CD4-positive, alpha-beta T cell treated with Interleukin-15 for 4 hours (primary cell): ENCODE measurements at places on chromosomes 6 and 20.

DNA sequence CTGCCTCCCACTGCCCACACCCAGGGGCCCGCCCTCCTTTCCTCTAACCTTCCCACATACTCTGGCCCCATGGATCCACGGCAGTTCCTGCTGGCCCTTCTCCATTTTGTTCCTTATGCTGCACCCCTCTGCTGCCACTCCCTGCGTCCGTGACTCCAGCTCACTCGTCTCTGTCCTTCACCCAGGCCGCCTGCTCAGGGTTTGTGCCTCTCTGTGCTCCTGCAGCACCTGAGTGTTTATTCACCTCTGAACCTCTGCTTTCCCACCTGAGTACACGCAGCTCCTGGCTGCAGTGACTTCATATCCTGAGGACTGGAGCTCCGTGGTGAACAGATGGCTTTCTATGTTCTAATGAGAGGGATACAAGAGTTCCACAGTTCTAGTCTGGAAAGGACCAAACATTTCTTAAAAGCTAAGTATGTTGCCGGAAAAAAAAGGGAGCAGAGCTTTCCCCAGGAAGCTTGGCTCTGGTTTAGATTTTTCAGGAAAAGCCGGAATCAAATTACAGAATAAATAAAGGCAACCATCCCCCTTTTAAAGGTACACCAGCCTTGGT, 1.5 kb upstream of the GNRH2 start:
- DNase-seq: no peak

DNA sequence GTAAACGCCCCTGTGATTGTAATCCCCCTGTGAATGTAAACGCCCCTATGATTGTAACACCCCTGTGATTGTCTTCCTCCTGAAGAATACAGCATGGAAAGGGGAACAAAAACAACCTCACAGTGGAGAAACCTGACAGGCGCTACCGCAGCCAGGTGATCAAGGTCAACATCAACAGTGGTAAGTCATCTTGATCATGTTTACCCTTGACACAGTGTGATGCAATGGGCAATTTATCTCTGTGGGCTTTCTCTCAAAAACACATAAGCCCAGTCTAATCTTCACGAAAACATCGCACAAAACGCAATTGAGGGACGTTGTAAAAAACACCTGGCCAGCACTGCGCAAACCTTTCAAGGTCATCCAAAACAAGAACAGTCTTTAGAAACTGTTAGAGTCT, 277.2 kb downstream of the PRKN start:
- no peak for DNase-seq

DNA sequence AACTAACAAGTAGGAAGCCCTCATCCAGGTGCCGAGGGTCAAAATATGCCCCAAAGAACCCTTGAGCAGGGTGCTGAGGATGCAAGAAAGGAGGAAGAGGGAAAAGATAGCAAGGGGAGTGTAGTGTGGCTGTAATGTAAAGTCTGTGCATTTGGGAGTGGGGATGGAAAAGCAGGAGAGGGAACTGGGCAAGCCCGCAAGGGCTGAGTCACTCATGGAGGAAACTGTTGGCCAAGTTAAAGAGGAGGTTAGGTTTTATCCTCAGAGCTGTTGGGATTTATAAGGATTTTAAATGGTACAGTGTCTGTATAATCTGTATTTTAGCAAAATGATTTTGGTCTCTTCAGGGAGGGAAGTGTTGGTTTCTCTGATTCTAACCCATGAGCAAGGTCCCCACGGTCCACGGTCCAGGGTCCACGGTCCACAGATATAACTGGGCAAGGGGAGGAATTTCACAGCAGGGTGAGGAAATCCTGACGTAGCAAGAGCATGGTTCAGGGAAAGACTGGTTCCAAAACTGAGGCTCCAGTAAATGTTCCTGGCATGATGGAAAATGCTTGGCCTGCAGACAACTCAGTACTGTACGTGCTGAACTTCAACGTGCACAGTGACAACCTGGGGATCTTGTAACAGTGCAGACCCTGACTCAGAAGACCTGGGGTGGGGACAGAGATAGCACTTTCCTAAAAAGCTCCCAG, 759.8 kb downstream of the PTPRT start:
- DNase-seq: no peak

DNA sequence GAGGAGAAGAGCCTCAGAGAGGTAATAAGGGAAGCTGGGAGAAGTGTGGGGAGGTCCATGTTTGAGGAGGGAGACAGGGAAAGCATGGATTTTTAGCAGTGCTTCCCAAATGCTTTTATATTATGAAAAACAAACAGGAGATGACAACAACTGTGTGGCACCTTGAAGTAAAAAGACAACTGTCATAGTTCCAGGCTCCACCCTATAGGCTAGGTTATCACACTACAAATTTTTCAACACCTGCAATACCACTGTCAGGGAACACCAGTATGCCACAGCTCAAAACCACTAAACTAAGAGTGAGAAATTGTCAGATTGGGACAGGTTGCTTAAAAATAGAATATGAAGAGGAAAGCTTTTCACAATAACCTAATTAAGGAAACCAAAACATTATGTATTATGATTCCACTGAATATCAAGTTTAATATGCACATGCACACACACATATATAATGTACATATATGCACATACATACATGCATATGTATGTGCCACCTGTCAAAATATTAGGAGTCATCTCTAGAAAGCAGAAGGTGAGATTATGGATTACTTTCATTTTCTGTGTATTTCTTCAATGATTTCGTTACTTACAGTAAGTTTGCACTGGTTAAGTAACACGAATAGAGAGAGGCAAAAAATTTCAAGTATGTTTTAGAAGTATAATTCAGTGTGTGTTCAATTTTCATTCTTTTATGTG, 261.2 kb downstream of the PTPRK start:
- peak; percentile 13 for DNase-seq

- no peak for DNase-seq
These were observed 21.4 kb downstream of the BCAS1 start for GRCh38 chr20:54048891-54049545.
